ENCODE measurements at places on chromosomes 6 and 20.
A peak's percentile ranks its signal among the peaks of the same experiment; 100 is the strongest.

- no peak for DNase-seq
Observed at GRCh38 chr20:20992686-20993360, 113.3 kb downstream of the LINC00237 start.

- no peak for DNase-seq
Observed at GRCh38 chr20:56373942-56374341, 15.2 kb downstream of the FAM210B start.

DNA sequence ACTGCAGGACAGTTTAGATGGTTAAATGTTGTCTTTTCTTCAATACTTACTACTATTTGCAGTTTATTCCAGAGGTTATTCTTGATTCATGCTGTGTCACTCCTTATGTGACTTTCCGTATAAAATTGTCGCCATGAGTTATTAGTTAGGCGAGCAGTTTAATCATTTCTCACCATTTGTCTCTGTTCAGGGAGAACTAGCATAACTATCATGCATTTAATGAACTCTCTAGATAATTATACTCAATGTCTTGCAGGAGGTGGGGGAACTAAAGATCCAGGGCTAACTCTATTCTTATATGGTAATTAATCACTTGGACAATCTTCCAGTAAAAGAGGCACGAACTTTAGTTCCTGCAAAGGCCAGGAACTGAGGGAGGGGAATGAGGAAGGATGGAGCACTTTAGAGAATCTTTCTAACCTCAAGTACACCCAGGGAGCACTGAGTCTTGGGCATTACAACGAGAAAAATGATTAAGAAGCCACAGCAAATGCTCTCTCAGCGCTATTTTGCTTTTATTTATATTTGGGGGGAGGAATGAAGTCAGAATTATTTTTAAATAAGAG is 58.3 kb downstream of the IYD start:
- no peak for DNase-seq

- DNase-seq, result peak; percentile 54
Observed at GRCh38 chr6:27237089-27237803, 10.3 kb upstream of the PRSS16 start.

- peak; percentile 32 for DNase-seq
Observed at GRCh38 chr20:48406912-48407340, 420.9 kb downstream of the PREX1 start.

- DNase-seq, result no peak
Observed at GRCh38 chr6:155100087-155100486, 105.0 kb downstream of the TIAM2 start.

- DNase-seq, result no peak
Observed at GRCh38 chr6:159729598-159730331, 2.5 kb downstream of the WTAP start.

GRCh38 chr6:140360651-140361050 is 986.2 kb upstream of the CITED2 start:
- no peak for DNase-seq

GRCh38 chr6:15392182-15392581 is 146.3 kb downstream of the JARID2 start:
- DNase-seq, result no peak

DNA sequence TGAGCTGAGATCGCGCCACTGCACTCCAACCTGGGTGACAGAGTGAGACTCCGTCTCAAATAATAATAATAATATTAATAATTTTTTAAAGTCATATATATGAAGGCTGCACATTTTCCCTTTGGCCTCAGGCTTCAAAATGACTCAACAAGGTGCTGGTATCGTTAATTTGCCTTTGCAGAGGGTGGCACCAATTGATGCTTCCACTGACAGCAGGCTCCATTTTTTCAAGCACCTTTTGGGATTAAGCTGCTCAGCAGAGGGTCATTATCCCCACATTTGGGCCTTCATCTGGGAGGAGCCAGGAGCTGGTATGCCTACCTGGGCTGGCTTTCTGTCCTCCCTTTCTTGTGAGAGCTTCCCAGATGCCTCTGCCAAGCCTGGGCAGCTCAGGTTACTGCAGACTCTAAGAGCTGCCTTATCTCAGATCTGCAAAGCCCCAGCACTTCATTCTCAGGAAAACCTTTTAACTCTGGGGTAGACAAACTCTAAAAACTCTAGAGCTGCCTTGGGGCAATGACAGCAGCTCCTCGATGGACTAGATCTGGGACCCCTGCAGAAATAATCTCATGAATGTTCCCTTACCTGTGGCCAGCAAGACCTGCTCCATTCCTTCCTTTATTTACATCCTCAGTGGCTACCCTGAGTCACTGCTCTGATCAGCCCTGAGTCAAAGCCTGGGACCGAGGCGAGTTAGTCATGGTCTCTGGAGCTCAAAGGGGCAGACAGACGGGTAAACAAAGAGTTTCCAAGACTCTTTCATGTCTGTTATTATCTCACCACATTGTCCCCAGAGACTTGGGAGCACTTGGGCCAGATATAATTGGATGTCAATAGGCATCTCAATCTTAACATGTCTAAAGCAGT is 80.0 kb upstream of the EYA2 start:
- DNase-seq, result peak; percentile 49

GRCh38 chr6:42264852-42265390 is 47.3 kb upstream of the MRPS10 start:
- DNase-seq, result no peak

DNA sequence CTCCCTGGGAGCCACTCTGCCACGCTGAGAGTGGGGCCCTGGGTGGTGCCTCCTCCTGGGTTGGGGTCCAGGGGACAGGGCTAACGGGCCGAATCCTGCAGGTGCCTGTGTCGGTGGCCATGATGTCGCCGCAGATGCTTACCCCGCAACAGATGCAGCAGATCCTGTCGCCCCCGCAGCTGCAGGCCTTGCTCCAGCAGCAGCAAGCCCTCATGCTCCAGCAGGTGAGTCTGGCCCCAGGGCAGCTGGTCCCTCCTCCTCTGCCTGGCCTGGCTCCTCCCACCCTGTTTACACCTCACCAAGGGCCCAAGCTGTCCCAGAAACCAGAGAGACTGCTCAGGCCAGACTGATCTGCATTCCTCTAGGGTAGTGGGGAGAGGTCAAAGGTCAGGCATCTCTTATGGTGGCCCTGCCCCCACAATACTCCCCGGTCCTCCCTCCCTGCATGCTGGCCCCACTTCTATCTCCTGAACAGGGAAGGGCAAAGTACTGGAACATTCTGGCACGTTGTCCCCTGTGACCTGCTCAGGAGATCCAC is 38.6 kb downstream of the FOXP4 start:
- no peak for DNase-seq

DNA sequence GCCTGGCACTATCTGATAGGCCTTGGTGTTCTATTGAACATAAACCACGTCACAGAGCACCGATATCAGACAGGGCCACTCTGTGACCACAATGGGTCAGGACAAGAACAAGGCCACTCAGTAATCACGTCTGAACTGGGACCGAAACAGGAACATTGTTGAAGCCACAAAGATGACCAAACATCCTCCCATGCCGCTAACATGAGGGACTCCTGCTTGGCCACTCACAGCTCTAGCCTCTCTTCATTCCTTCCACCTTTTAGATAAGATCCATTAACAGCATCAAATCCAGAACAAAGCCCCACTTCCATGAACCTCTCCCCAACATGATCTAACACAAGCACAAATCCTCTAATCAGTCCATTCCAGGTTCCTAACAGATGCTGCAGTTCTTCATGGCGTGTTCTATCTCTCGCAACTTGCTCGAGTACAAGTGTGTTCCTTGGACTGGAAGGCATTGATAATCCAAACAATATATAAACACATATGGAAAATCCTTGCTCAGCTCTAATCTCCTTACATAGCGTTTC is 7.4 kb downstream of the SIRT5 start:
- no peak for DNase-seq

GRCh38 chr6:120534954-120535353 is 799.3 kb downstream of the TBC1D32 start:
- no peak for DNase-seq

DNA sequence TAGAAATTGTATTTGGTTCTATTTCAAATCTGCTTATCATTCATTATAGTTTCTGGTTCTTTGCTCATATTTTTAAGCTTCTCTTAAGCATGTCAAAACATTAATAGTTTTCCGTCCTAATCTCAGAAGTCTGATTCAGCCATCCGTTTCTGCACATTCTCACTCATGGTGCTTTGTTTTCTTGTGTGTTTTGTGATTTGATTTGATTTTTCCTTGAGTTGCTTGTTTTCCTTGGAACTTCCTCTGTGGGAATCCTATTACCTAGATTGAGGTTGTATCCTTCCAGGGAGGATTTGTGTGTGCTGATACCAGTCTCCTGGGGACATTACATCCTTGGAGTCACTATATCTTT is 7.9 kb downstream of the SNX9 start:
- no peak for DNase-seq

DNA sequence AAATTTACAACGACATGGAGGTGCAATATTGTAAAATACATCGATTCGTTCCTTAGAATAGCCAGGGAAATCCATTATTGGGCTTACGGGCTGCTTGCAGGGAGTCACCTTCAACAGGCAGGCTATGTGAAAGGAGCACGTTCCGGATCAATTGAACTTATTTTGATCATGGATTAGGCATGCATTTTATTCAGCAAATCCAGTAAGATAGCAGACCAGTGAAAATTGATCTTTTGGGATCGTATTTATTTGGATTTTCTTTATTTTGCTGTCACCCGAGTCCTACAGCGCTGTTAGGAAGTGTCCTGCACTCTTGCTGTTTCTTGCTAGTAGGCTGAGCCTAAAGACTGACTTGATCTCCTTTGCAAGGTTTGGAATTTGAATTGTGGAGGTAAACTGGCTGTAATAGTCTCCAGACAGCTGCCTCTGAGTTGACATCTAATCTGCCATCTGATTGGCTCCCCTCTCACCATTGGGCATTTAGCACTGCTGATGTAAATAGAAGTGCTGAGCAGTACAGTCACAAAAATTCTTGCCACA is 3.0 kb downstream of the ARID1B start:
- DNase-seq, result peak; percentile 91

- no peak for DNase-seq
Observed at GRCh38 chr6:170254315-170255213, 36.3 kb downstream of the DLL1 start.

- no peak for DNase-seq
Observed at GRCh38 chr6:168377484-168377855, 57.9 kb upstream of the DACT2 start.

DNA sequence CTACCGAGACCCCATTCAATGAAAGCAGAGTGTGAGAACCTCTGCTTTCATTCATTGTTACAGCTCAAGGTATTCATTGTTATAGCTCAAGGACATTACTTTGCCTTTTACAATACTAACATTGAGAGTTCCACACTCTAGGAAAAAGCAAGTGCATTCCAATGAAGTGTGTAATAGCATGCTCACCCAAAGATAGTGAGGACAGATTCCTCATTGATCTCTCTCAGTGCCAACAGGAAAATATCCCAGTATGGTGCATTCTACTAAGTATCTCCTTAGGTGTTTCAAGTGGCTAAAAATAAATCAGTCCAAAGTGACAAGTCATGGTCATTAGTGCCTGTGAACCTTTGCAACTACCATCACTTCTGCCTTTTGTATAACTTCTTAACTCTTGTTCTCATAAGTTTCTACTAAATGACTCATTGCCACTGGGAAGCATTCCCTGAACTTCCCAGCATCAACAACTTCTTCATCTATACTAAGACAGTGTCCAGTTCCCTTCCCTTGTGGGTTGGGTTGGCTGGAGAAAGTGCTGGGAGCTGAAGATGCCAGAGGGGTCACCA is 140.7 kb upstream of the STXBP5 start:
- DNase-seq, result no peak

DNA sequence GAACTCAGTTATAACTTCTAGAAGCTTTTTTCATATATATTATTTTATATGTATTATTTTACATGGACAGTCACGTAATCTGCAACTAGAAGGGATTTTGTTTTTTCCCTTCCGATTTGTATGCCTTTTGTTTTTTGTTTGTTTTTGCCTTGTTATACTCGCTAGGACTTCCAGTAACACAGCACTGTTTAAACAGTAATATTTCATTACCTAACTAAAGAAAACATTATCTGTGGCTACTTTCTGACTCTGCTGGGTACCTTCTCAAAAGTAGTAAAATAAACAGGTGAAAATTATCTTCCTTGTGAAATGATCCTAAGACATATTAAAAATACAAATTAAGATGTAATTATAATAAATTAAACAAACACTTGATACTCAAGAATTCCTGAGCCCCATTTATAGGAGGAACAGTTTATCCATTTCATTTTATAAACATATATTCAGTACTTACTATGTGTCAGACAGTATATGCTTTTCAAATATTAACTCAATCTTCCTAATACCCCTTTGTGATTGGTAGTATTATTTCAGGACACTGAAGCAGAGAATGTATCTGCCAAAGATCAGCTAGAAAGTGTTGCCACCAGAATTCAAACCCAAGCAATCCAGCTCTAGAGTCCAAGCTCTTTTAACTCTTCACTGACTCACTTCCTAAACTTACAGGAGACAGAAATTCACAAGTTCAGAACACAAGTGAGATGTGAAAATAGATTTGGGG is 65.3 kb downstream of the MAP3K5 start:
- DNase-seq, result no peak

- peak; percentile 51 for DNase-seq
Observed at GRCh38 chr6:99331531-99331930, 17.9 kb downstream of the FAXC start.

GRCh38 chr6:3147914-3148757 is 9.2 kb downstream of the TUBB2A start:
- no peak for DNase-seq

- DNase-seq, result no peak
Observed at GRCh38 chr6:71642120-71642519, 244.2 kb upstream of the RIMS1 start.

- peak; percentile 90 for DNase-seq
Observed at GRCh38 chr6:27893836-27894807, 18.1 kb downstream of the OR2B2 start.

DNA sequence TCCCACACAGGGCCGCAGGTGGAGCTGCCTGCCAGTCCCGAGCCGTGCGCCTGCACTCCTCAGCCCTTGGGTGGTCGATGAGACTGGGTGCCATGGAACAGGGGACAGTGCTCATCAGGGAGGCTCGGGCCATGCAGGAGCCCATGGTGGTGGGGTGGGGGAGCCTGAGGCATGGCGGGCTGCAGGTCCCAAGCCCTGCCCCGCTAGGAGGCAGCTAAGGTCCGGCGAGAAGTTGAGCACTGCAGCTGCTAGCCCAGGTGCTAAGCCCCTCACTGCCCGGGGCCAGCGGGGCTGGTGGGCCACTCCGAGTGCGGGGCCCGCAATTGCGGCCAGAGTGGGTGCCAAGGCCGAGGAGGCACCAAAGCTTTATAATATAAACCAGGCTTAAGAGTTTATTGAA is 479.7 kb downstream of the MMUT start:
- no peak for DNase-seq

DNA sequence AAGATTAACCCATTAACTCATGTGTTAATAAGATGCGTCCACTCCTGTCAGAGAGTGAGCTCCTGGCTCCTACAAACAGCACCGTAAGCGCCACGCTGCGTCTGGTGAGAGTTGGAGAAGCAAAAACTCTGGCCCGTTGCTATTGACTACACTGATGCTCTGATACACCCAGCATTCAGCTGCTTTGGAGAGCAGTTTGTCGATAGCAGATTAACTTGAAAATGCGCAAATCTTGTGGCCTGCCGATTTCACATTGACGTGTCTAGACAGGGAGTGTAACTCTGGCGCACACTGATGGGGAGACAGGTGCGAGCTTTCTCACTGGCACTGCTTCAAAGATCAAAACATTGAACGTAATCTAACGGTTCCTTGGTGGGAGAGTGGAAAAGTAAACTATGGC is 151.7 kb upstream of the RPS6KA2 start:
- DNase-seq, result no peak

Data from HAP-1 (cell line).